ENCODE measurements at places on chromosomes 1 and 21. TPM values are rescaled to one million over a fixed set of nuclear protein-coding genes. Genes with fewer than 3 reads are reported as not detected.
A peak's percentile ranks its signal among the peaks of the same experiment; 100 is the strongest.

Gene B3GALT2
- not detected for total RNA-seq

Gene SYT6
- total RNA-seq, result not detected

Gene EPRS1
- 167 TPM for total RNA-seq

Gene FCAMR
- 3.6 TPM for total RNA-seq

Gene DCLRE1B
- total RNA-seq, result 4.9 TPM

Gene NEGR1
- total RNA-seq, result 14.9 TPM

DNA sequence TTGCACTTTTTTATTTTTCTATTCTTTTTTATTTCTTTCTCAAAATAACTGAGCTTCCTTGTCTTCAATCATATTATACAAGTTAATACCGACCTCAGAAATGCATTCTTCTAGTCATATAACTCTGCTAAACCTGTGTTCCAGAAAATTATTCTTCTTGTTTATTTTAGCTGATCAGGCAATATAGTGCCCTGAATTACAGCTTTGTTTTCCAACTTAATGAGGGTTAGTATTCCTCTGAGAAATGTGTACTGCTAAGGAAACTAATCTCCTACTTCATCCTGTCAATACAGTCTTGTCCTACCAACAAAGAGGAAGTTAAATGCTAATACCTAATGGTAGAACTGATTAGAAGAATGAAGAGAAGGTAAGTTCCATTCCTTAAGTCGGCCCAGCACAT, 13.0 kb downstream of the BRINP3 start:
- DNase-seq, result no peak

DNA sequence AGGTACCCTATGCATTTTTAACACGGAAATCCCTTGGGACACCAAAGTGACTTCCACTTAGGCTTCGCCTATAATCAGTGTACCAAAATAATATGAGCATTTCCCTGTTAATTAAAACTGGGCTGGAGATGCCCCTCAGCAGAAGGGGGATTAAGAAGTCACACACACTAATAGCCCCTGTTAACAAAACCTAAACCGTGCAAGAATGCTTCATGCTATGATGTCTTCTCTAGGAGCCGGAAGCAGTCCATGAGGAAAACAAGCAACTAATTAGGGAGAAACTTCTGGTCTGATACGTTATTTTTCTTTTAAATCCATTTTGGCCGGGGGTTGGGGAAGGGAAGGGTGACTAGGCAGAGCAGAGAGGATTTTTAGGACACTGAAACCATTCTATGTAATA, 123.4 kb downstream of the ESRRG start:
- no peak for DNase-seq

DNA sequence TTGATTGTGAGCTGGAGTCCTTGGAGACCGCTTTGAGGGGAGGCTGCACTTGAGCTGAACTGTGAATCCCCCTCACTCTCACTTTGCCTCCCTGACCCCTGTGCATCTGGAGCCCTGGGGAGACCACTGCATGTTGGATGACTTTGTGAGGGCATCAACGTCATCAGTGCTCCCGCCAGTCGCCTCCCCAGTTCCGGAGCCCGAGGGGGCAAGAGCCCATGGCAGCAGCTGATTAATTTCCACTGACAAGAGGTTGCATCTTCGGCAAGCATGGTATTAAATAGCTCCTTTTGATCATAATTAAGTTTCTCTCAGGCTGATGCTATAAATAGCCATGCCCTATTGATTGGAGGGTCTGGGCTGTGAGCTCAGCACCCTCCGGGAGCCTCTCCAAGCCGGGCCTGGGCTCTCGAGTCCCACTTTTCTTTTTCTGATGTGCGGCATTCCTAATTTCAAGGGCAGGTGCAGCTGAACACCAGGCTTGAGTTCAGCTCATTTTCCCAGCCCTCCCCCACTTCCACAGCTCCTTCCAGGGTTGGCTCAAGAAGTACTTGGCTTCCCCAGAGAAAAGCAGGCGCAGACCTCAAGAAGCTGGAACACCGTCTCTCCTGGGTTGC, 33.2 kb downstream of the KCND3 start:
- no peak for DNase-seq

GRCh38 chr1:229803626-229804217, 177.7 kb downstream of the URB2 start:
- peak; percentile 48 for DNase-seq

- no peak for DNase-seq
These were observed 54.0 kb upstream of the COL11A1 start for GRCh38 chr1:103162360-103162759.

DNA sequence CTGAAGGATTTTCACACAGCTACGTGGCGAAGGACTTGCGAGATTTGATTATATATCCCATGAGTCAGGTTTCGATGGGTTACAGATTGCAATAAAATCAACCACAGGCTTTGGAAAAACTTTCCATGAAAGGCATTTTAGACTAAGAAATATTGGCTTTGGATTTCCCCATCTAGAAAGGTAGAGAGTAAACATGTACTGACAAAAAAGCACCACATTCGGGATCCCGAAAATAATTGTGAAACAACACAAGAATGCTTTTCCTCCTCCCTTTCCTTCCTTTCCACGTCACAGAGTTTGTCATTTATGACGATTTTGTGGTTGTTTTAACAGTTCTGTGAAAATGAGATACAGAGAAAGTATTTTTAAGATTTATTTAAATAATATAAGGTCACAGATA, 38.5 kb downstream of the TGFB2 start:
- DNase-seq, result no peak

- DNase-seq, result no peak
These were observed 29.0 kb downstream of the TRIM62 start for GRCh38 chr1:33152685-33153432.

DNA sequence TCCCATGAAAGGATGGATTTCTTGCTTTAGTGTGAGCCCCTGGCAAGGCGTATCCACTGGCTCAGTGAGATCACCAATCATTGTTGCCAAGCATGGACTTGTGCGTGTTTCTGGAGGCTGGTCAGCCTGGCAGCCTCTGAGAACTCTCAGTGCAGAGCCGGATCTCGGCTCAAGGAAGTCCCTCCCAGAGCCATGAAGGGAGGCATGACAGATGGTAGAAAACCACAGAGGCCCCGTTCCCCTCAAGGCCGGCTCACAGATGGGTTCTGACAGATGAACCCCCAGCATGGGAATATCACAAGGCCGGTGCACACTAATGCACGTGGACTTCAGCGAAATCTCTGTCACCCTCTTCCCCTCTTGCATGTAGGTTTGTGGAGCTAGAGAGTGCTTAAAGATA, 290.5 kb downstream of the AJAP1 start:
- no peak for DNase-seq

- DNase-seq, result no peak
These were observed 60.4 kb downstream of the ATF6 start for GRCh38 chr1:161826478-161826877.

GRCh38 chr1:211788626-211789025, 41.9 kb downstream of the LPGAT1 start:
- peak; percentile 9 for DNase-seq

DNA sequence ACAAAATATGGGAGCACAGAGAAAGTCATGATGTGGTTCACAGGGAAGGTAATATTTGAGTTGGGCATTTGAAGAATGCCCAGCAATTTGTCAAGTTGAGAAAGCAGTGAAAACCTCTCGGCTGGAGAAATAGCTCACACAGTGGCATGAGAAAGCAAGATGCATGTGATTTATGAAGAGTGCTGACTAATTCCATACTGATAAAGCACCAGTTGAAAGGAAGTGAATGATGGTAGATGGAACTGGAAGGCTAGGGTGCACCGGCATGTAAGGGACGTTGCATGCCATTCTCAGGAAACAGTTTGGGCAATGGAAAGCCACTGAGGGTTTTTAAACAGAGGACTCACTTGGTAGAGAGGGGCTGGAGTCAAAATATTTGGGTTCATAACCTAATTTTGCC, 53.5 kb upstream of the MTF2 start:
- no peak for DNase-seq

- DNase-seq, result peak; percentile 56
These were observed 3.0 kb downstream of the YARS1 start for GRCh38 chr1:32813941-32814739.

GRCh38 chr1:121443001-121443540, 258.3 kb downstream of the SRGAP2C start:
- DNase-seq, result peak; percentile 20
